Fibroblast of skin of abdomen (primary cell): ENCODE measurements at places on chromosomes 16 and 17.

- DNase-seq = peak; percentile 89
These were observed 9.7 kb downstream of the RHBDL3 start for GRCh38 chr17:32275060-32276042.

DNA sequence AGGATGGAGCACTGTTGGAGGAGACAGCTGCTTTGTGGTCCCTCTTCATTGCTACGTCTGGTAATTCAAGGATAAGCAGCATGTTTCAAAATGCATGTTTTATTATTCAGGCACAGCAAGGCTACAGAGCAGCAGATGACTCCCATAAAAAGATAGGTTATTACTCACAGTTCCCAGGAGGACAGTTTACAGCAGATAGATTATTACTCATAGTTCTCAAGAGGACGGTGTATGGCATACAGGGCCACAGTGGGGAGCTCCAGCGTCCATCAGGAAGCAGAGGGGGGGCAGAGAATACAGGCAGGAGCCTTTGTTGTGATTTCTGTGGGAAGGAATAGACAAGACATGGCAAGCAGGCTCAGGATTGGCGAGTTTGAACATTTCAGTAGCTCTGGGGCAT is 72.9 kb downstream of the DNAH9 start:
- DNase-seq = no peak

DNA sequence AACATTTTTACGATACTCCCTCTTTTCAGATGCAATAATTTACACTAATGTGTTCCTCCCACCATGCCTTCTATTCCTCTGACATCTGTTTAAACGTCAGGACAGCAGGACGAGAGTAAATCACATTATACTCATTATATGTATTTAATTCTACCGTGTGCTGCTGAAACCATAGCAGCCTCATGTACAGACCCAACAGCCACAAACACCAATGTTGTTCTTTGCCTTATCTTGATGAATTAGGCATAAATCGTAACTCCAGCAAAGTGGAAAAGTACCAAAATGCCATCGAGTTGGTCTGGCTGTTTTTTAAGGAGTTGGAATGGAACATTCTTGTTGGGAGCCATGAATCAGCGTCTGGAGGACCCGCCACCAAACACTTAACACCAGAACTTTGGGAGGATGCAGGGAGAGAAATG is 82.9 kb upstream of the FOXF1 start:
- DNase-seq = peak; percentile 42

DNA sequence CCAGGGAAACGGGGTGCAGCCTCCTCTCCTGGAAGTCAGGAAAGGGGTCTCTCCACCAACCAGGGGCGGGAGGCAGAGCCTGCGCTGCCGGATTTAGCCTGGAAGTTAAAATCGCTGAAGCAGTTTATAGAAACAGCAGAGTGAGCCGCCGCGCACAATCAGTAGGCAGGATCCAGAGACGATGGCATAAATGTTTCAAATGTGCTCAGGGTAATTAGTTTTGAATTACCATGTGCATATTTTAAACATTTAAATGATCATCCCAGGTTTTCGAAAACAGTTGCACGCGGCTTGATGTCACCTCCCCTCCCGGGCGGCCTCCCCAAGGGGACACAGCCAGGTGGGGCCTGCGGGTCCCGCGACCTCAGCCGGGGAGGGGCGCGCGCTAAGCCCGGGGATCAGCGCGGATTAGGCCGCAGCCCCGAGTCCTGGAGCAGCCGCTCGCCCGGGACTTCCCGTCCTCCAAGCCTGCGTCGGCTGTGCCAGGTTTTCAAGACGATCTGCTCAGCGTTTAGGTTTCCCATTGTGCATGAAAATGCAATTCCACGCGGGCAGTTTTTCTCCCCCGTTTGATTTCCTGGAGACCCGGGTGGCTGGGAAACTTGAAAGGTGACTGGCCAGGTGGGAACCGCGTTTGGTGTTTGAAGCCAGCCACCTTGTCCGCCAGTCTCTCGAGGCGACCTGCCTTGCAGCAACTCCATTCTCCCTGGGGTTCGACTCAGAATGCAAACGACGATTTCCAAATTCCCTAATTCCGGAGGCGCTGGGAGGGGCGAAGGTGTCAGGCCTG is 78.3 kb downstream of the RPA1 start:
- peak; percentile 31 for DNase-seq
